ENCODE measurements at places on chromosomes 13 and 19.
A peak's percentile ranks its signal among the peaks of the same experiment; 100 is the strongest.

DNA sequence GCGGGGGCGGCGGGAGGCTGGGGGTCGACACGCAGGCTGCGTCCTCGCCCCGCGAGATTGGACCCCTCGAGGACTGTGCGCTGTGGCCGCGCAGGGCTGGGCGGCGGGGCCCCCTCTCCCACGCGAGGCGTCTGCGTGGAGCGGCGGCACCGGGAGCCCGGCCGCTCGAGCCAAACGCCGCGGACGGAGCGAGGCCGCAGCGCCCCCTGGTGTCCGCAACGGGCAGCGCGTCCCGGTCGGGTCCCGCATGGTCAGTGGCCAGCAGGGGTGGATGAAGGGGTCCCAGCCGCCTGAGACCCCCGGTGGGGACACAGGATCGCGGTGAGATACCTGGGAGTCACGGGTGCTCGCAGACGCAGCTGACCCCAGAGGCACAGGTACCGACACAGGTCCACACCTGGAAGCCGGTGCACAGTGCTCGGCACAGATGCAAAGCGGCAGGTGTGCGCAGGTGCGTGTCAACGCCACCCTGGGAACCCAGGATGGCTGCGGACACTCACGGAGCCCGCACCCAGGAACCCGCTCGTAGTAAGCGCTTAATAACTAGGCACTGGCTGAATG lies 2.1 kb upstream of the CIRBP start:
- DNase-seq, result peak; percentile 67

GRCh38 chr13:41458187-41458760 lies 924 bp downstream of the RGCC start:
- DNase-seq, result peak; percentile 30

DNA sequence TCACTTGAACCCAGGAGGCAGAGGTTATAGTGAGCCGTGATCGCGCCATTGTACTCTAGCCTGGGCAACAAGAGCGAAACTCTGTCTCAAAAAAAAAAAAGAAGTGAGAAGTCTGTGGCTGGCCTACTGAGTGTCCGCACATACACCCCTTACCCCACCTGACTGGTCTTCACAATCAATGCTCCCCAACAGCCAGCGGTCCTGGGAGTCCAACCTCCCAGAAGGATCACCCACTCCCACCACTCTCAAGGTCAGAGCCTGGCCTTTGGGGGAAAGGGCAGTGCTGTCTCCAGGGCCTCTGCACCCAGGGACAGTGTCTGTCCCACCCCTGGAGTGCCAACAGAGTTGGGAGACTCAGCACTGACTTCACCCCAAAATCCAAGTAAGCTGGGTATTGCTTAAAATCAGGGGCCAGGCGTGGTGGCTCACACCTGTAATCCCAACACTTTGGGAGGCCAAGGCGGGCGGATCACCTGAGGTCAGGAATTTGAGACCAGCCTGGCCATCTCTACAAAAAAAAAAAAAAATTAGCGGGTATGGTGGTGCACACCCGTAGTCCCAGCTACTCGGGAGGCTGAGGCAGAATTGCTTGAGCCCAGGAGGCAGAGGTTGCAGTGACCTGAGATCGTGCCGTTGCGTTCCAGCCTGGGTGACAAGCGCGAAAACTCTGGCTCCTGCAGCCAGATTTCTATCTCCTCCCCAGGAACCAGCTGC lies 2.3 kb upstream of the CD320 start:
- no peak for DNase-seq

DNA sequence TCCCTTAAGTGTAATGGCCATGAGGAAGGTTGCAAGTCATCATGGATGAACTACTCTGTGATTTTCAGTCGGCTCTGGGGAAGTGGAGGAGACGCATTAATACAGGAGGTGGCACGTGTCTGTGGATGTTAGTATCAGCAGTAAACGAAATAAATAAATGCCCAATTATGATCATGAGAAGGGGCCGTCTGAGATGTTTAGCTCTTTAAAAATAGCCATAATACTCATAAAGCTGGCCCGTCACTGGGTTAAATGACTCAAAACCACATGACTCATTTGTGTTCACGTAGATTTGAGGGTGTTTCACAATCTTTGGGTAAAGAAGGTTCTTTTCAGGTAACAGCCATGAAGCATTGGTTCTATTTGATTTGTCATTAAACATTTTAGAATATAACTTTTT lies 620.6 kb downstream of the GPC6 start:
- no peak for DNase-seq

DNA sequence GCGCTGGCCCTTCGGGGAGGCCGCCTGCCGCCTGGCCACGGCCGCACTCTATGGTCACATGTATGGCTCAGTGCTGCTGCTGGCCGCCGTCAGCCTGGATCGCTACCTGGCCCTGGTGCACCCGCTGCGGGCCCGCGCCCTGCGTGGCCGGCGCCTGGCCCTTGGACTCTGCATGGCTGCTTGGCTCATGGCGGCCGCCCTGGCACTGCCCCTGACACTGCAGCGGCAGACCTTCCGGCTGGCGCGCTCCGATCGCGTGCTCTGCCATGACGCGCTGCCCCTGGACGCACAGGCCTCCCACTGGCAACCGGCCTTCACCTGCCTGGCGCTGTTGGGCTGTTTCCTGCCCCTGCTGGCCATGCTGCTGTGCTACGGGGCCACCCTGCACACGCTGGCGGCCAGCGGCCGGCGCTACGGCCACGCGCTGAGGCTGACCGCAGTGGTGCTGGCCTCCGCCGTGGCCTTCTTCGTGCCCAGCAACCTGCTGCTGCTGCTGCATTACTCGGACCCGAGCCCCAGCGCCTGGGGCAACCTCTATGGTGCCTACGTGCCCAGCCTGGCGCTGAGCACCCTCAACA lies 1.2 kb downstream of the F2RL3 start:
- no peak for DNase-seq

- DNase-seq, result no peak
Measured at GRCh38 chr13:27808851-27809550, 16.7 kb downstream of the GSX1 start.

DNA sequence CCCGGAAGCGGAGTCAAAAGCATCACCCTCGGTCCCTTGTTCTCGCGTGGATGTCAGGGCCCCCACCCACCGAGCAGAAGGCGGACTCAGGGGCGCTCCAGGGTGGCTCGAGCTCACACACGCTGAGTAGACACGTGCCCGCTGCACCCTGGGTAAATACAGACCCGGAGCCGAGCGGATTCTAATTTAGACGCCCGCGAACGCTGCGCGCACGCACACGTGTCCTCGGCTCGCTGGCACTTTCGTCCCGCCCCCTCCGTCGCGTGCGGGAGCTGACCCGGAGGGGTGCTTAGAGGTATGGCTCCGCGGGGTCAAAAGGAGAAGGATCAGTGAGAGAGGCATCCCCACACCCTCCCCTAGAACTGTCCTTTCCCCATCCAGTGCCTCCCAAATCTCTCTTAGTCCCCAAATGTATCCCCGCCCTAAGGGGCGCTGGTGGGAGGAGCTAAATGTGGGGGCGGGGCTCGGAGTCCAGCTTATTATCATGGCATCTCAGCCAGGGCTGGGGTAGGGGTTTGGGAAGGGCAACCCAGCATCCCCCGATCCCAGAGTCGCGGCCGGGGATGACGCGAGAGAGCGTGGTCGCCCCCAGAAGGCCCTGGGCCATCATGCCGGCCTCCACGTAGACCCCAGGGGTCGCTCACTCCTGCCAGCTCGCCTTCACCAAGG lies 451 bp upstream of the ICAM5 start:
- peak; percentile 48 for DNase-seq

GRCh38 chr19:28445826-28446225 lies 767.1 kb downstream of the UQCRFS1 start:
- no peak for DNase-seq

DNA sequence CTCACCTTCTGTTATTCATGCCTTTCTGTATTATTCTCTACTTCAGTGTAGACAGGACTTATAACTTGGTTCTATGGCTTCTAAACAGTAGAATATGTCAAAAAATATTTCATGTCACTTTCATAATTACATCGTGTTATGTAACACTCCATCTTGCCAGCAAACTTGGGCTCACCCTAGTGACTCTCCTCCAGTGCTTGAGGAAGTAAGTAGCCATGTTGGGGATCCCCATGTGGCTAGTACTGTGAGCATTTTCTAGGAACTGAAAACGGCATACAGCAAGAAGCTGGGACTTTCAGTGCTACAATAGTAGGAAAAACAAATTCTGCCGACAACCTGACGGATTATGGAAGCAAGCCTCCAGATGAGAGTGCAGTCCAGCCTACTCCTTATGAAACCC lies 495.6 kb downstream of the SLITRK6 start:
- no peak for DNase-seq

DNA sequence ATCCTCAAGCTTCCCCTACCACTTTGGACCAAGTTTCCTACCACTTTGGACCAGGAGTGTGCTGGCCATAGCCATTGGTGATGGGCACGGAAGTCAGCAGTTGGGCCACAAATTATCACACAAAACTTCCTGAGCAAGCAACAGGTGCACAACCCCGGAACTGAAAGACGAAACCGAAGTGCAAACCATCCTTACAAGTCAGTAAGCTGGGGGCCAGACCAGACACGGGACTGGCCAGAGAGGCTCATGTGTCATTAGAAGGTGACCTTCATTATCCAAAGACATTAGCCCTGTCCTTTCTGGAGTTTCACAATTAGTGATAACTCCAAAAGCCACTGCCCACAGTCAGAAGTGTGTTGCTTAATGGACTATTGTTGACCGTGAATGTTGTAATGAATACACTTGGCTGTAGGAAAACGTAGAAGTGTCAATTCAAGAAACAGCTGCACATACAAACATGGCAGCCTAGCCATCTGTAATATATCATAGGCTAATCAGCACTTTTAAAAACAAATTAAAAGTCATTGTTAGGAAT lies 244.1 kb upstream of the IRS2 start:
- no peak for DNase-seq

- no peak for DNase-seq
Measured at GRCh38 chr13:109246001-109246400, 540.4 kb downstream of the IRS2 start.

DNA sequence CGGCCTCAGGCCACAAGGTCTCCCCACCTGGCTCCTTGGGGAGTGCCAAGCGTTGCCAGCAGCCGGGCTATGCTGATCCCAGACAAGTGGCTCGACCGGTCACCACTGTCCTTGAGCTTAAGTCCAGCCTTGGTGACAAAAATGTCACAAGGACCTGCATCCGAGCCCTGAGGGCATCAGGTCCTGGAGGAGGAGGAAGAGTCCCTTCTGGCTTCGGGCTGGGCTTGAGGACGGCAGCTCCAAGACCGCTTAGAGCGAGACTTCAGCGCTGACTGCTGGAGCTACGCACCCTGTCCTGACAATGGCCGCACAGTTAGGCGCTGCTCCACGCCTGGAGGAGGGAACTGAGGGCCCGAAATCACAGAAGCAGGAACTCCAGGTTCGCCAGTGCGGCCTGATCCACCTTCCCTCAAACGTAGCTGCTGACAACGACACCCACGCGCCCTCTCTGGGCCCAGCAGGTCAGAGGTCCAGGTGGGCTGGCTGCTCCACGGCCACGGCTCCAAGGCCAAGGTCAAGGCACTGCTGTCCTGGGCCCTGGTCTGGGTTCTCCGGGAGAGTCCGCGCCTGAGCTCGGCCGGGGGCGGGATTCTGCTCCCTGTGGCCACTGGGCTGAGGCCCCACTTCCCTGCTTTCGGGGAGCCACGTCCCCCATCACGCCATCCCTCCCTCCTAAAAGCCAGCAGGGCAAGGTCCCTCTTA lies 7.0 kb downstream of the SBNO2 start:
- DNase-seq, result no peak

DNA sequence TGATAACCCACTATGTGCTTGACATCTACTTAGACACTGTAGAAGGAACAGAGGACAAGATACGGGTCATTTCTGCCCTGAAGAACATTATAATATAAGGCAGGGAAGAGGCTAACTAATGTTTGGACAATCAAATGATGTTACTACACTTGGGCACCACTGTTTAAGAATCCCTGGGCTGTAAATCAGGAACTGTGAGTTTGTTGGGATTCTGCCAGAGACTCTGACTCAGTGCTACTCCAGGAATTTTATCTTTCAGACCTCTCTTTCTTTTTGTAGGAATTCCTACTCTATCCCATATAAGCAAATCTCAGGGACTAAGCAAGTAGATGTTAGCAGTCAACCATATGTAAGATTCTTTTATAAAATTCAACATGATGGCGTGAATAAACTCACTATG lies 3.1 kb upstream of the ZNF471 start:
- DNase-seq, result no peak

GRCh38 chr13:21233086-21233485 lies 56.6 kb downstream of the MRPL57 start:
- no peak for DNase-seq

DNA sequence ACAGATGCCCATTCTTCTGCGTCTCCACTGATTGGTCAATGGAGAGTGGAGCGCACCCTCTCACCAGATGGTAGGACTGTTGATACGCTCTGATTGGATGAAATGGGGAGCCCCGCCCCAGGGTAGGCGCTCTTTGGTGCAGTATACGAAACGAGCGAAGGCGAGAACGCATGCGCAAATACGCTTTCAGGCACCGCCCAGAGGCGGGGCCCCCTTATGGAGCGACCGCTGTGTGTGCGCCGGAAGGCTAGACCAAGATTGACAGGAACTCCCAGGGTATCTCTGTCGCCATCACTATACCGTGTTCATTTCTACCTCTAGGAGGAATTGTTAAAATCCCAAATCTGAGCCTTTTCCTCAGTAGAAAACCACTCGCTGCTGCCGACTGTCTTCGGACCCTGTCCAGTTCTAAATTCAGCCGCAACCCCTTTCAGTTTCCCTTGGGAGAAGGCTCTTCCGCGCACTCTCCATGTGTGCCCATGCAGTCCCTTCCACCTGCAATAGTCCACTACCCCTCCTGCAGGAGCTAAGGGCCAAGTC lies 720 bp upstream of the HNRNPL start:
- peak; percentile 94 for DNase-seq

GRCh38 chr13:91144054-91144453 lies 203.4 kb upstream of the MIR17HG start:
- no peak for DNase-seq

GRCh38 chr13:51806566-51806965 lies 2.6 kb upstream of the DHRS12 start:
- no peak for DNase-seq

DNA sequence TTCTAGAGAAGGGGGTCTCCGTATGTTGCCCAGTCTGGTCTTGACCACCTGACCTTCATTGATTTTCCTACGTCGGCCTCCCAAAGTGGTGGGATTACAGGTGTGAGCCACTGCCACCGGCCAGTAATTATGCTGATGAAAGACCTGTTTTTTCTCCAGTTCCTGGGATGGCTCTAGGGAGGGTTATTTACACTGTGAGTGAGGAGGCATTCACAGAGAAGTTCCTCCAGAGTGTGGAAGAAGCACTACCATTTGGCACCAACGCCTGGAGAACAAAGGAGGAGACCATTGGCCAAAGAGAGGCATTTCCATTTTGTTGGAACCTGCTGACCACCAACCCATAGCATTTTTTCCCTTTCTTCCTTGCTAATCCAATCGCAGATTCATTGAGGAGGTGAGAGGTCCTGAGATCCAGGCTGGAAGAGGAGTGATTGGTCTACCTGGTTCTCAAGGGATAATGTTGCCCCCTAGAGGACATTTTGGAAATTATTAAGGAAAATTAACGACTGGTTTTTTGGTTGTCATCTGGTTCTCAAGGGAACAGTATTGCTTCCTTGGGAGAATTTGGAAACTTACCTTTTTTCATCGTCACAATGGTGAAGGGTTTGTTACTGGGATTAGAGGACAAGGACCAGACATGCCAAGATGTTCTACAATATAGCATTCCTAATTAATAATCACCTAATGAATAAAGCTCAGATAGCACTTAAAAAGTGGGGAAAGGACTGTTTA lies 5.5 kb upstream of the SAE1 start:
- DNase-seq, result no peak

- no peak for DNase-seq
Measured at GRCh38 chr13:85657942-85658341, 141.3 kb downstream of the SLITRK6 start.

GRCh38 chr13:111790621-111791020 lies 276.3 kb upstream of the SOX1 start:
- DNase-seq, result no peak

Measured in stimulated activated CD8-positive, alpha-beta memory T cell treated with anti-CD3 and anti-CD28 coated beads, Interleukin-2, amount 100 ng/mL, for 48 hours (primary cell).